GM03348 (cell line): ENCODE measurements at places on chromosomes 6 and 20.
A peak's percentile ranks its signal among the peaks of the same experiment; 100 is the strongest.

GRCh38 chr6:16320533-16321340, 82.3 kb downstream of the GMPR start:
- DNase-seq, result peak; percentile 67

DNA sequence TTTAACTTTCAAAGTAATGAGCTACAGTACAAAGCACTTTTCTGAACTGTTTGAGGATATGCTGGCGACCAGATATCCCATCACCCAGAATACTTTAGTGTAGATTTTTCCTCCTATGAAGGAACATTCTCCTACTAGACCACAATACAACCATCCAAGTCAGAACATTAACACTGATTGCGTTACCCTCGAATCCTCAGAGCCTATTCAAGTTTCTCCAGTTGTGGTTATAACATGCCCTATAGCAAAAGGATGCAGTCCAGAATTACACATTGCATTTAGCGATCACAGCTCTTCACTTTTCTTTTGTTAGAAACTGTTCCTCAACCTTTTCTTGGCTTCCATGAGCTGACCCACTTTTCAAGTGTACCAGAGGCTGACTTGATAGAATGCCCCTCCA, 87.4 kb upstream of the SOX4 start:
- DNase-seq, result no peak

DNA sequence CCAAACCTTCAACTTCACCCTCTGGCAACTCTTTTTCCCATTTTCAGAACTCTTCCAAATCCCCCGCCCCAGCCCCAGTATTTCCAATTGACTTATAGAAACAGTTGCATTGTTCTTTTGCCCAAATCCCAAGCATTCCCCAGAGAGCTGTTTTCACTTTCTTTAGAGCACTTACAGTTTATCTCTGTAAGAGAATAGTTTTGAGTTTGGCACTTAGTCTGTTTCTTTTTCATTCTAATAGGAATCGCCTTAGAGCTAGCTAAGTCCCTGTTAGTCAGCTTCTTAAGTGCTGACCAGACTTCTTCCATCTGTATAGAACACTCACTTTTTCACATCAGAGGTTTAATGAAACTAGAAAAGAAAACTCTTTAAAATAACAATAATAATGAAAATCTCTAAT, 374.2 kb upstream of the FLRT3 start:
- DNase-seq, result no peak

DNA sequence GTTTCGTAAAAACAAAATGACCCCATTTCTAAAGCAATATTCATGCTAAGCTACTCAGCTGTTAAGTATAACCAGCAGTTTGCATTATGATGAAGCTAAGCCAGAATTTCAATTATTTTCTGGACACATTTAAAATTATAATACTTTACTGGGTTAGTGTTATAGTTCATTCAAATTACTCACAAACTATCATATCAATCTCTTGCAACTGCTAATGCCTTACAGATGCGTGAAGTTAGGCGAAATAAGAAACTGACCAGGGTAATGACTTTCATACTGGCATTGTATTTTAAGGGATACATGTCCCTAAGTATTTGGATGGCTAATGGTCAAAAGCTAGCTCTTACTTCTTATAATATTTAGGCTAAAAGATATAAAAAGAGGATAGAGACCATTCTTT, 249.6 kb downstream of the TSHZ2 start:
- no peak for DNase-seq

- no peak for DNase-seq
These were observed 72.3 kb upstream of the NCOA3 start for GRCh38 chr20:47429409-47429808.

- DNase-seq, result peak; percentile 72
These were observed 39.3 kb downstream of the BEND3 start for GRCh38 chr6:107075951-107076381.

DNA sequence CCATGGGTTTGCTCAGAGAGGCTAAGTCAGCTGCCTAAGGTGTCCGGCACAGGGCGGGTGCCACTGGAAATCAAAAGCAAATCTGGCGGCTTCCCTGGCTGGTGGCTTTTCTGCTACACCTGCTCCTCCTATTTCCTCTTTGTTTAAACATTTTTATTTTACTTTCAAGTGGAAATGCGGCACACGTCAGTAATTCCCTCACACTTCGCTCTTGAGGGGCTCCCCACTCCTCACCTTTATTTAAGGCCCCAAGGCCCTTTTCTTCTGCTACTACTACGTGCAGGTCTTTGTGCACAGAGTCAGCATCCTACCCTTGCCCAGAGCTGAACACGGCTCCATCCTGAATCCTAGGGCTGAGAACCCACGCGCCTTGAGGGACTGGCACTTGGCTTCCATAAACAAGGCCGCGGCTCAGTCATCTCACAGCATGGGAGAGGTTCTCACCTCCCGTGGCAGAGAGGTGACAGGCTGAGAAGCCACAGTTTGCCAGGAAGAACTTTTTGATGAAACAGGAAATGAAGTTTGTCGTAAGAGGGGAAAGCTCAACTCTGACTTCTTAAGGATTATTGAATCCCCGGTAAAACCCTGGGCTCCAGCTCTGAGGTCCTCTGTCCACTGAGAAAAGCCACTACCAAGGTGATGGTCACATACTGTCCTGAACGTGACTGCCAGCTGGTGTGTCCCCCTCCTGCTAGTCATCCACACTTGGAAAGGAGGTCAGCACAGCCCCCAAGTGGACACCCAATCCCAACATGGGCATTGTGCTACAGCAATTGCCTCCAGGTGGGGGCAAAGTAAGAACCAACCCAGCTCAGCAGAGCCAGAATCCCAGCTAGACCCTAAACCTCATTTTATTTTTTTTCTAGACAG, 48.0 kb downstream of the NFATC2 start:
- DNase-seq, result no peak

DNA sequence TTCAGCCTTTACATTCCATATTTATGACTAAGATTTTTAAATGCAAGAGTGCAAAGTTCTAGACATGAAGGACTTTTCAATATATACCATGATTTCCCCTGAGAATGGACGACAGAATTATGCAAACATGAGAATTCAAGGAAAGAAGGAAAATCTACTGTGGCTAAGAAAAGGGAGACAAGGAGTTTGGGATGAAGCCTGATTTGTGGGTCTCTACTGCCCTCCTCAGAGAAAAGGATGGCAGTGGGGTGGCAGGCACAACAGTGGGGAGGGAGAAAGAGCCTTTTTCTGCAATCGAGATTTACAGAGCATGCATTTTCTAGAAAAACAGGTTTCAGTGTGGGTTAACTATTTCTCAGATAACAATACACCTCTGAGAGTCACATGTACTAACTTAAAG, 466.9 kb upstream of the NRSN1 start:
- no peak for DNase-seq

GRCh38 chr6:49980898-49981297, 11.5 kb upstream of the DEFB113 start:
- DNase-seq, result no peak

DNA sequence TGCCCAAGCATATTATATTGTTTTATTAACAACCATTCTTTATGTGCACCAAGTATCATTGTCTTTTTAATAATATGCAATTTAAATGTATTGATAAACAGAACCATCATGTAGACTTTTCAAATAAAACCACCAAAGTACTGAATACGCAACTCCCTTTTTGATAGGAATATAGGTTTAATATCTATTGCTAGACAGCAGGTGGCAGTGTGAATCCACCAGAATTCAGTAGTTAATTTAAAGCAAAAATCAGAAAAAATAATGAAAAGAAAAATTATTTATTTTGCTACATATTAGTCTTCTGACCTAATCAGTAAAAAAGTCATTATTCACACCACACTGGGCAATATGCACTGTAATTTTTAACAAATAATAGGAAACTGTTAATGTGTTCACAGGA, 143.7 kb downstream of the KLHL32 start:
- DNase-seq, result peak; percentile 35

GRCh38 chr6:37819802-37820717, 533 bp downstream of the ZFAND3 start:
- peak; percentile 68 for DNase-seq

GRCh38 chr6:129353067-129353466, 356.9 kb downstream of the ARHGAP18 start:
- no peak for DNase-seq

GRCh38 chr6:26187981-26188635, 100.9 kb downstream of the HFE start:
- DNase-seq, result peak; percentile 16
